Skeletal muscle cell (primary cell): ENCODE measurements at places on chromosomes 12 and 14.

DNA sequence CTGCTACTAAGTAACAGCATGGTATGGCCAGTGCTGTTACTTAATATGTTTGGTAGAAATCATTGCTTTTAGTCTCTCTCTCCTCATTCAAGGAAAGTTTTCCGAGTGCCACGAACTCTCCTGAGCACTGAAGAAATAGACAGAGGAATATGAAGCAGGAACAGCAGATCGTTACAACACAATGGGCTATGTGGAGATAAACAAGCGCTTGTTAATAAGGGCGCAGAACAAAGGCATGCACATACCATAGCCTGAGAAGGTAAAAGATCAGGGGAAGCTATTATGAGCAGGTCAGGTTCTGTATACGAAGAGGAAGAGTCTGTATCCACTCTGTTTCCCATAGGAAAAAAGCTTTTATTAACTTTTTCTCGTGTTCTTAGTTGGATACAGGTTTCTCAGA is 156.2 kb upstream of the CPNE8 start:
- DNase-seq: no peak

GRCh38 chr12:20492251-20492760 is 124.0 kb downstream of the PDE3A start:
- DNase-seq: no peak

DNA sequence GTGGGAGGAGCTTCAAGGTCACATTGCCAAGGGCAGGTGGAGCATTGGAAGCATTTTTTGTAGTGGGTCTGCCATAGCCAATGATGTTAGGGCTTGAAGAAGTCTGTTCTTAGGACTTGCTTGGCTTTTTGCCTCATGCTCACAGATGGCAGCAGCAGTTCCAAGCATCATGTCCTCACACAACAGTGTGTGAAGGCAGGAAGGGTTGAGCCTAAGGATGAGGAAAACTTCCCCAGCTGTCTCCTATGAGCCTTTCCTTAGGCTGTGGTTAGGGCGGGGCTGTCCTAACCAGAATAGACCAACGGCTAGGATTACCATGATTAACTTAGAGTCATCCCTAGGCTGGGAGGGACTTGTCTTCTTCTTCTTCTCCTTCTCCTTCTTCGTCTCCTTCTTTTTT is 76.2 kb upstream of the KCNA1 start:
- no peak for DNase-seq

GRCh38 chr12:51311389-51311788 is 12.6 kb downstream of the BIN2 start:
- no peak for DNase-seq

DNA sequence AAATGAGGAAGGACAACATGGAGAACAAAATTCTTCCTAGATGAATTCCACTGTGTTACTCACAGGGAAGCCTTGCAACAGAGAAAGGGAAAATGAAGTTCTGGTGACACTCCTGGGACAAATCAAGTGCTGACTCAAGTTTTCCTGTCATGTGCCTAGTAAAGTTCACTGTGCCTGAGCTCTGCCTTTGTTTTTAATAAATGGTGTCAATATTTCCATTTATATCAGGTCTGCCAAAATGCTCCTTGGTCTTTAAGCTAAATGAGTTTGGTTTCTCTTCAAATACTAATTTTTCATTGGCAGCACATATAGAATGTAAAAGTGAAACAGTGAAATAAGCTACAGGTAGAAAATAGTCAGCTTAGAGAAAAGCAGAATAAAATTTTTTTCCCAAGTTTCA is 33.0 kb downstream of the HIGD1C start:
- DNase-seq: peak; percentile 57

GRCh38 chr12:9143929-9144729 is 28.4 kb upstream of the A2M start:
- no peak for DNase-seq

DNA sequence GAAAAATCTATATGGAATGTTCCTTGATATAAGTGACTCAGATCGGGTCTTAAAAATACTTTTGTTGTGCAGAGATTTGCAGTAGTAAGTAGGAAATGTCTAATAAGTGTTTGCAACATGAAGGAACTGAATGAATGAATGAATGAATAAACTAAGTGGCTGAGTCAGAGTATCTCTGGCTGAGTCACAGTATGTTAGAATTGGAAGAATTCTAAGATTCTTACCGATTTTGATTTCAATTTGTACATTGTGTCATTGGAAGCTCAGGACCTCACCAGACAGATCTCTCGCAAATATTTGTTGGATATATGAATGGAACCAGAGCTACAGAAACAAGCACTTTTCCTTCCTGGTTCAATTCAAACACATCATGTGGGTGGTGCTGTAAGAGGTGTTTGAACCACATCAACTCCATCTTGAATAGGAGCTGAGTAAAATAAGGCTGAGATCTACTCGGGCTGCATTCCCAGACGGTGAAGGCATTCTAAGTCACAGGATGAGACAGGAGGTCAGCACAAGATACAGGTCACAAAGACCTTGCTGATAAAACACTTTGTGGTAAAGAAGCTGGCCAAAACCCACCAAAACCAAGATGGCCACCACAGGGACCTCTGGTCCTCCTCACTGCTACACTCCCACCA is 123.9 kb upstream of the FOXN3 start:
- DNase-seq: peak; percentile 72

DNA sequence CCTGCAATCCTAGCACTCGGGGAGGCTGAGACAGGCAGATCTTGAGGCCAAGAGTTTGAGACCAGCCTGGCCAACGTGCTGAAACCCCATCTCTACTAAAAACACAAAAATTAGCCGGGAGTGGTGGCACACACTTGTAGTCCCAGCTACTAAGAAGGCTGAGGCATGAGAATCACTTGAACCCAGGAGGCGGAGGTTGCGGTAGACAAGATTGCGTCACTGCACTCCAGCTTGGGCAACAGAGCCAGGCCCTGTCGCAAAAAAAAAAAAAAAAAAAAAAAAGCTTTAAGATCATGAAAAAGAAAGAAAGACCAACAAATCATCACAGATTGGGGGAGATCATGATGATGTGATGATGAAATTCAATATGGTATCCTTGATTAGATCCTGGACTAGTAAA is 30.6 kb downstream of the WDR89 start:
- no peak for DNase-seq

- no peak for DNase-seq
Observed at GRCh38 chr12:85784096-85784720, 52.0 kb downstream of the RASSF9 start.

- peak; percentile 93 for DNase-seq
Observed at GRCh38 chr12:58425481-58426392, 484.4 kb downstream of the ATP23 start.

- no peak for DNase-seq
Observed at GRCh38 chr12:39685854-39686657, 66.5 kb upstream of the ABCD2 start.

- DNase-seq: peak; percentile 15
Observed at GRCh38 chr12:82527165-82527780, 159.4 kb upstream of the TMTC2 start.

- DNase-seq: no peak
Observed at GRCh38 chr14:56002876-56003625, 115.2 kb upstream of the PELI2 start.

DNA sequence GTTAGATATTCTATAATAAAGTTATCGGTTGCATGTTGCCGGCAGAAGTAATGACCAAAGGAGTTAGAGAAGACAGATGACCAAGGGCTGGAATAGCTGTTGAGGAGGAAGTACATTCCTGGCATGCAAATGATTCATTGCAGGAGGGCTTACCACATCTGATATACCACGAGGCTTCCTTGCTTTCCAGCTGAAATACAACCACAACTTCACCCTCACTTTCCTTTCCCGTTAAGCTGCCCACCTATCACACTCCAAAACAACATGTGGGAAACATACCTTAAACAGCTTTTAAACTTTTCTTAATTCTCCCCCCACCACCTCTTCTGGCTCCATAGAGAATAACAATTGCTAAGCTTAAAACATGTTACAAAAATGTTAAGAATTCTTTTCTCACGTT is 594.1 kb downstream of the NRXN3 start:
- peak; percentile 4 for DNase-seq

DNA sequence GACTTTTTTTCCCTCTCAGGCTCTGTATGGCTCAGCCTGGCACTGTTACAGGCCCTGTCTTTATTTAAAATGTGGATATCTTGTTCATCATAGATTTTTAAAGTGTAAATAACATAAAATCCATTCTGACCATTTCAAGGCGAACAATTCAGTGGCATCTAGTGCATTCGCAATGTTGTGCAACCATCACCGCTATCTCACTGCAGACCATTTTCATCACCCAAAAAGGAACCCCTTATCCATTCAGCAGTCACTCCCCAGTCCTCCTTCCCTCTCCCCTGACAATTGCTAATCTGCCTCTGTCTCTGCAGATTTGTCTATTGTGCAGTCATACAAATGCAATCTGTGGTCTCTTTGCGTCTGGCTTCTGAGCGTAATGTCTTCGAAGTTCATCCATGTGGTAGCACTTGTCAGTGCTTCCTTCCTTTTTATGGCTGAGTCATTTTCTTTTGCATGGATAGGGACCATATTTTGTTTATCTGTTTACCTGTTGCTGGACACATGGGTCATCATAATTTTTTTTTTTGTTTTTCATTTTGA is 148.8 kb upstream of the LHX5 start:
- no peak for DNase-seq

GRCh38 chr12:21330682-21331253 is 3.9 kb downstream of the SLCO1A2 start:
- DNase-seq: no peak

DNA sequence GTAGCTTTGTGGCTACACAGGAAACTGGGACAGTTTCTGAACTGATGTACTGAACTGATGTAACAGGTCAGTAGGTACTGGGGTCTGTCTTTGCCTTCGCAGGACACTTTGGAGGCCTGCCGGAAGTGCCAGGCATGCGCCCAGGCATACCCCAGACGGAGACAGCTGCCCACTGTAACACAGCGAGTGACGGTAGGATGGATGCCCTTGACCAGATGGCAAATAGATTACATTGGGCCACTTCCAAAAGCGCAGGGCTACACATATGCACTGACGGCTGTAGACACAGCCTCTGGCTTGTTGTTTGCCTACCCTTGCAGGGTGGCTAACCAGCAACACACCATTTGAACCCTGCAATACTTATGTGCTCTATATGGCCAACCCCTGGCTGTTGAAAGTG is 94.1 kb upstream of the TMPO start:
- no peak for DNase-seq

GRCh38 chr12:5797661-5798060 is 147.4 kb downstream of the ANO2 start:
- no peak for DNase-seq
